Stimulated activated CD4-positive, alpha-beta T cell treated with anti-CD3 and anti-CD28 coated beads, TNF-alpha, amount 100 ng/mL, for 4 hours (primary cell): ENCODE measurements at places on chromosomes 4 and X.

- no peak for DNase-seq
Measured at GRCh38 chr4:1793940-1794808, 1.1 kb downstream of the FGFR3 start.

- no peak for DNase-seq
Measured at GRCh38 chr4:55117511-55117910, 7.9 kb downstream of the KDR start.

DNA sequence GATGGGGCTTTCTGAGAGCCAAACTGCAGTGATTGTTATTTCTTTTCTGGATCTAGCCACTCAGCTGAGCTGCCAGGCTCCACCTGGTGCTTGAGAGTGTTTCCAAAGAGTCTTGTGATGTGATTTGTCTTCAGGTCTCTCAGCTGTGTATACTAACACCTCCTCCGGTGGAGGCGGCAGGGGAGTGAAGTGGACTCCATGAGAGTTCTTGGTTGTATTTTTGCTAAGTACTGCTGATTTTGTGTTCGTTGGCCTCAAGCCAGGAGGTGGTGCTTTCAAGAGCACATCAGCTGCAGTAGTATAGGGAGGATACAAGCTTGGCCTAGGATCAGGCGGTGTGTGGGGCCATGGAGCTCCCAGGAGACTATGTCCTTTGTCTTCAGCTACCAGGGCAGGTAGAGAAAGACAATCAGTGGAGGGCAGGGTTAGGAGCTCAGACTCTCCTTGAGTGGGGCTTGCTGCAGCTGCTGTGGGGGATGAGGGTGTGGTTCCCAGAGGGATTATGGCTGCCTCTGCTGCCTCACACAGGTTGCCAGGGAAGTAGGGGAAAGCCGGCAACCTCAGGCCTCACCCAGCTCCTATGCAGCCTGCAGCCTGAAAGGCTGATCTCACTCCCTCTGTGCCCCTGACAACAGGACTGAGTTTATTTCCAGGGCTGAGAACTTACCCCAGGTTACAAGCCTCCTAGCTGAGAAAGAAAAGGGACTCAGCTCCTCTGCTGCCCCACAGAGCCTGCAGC is 62.4 kb downstream of the NPFFR2 start:
- DNase-seq = no peak

GRCh38 chr4:37865450-37865849 is 25.4 kb upstream of the TBC1D1 start:
- DNase-seq = no peak

- no peak for DNase-seq
Measured at GRCh38 chr4:145665773-145666172, 14.2 kb upstream of the C4orf51 start.

- DNase-seq = peak; percentile 30
Measured at GRCh38 chrX:48468247-48468671, 1.8 kb downstream of the SLC38A5 start.

DNA sequence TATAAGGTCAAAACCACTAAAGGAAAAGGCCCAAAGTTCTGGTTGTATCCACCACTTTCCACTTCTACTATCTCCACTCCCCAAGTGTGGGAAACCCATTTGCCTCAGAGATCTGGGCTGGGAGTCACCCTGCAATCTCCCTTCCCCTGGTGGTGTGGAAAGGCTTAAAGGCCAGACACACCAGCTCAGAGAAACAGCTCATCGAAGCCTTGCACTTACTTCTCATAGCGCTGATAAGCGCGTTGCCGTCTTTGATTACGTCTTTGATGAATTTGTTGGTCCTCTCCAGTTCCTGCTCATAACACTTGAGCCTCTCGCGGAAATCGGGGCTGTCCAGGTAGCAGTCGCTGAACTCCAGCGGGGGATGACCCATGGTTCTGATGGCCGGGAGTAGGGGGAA is 647 bp downstream of the OPHN1 start:
- no peak for DNase-seq

DNA sequence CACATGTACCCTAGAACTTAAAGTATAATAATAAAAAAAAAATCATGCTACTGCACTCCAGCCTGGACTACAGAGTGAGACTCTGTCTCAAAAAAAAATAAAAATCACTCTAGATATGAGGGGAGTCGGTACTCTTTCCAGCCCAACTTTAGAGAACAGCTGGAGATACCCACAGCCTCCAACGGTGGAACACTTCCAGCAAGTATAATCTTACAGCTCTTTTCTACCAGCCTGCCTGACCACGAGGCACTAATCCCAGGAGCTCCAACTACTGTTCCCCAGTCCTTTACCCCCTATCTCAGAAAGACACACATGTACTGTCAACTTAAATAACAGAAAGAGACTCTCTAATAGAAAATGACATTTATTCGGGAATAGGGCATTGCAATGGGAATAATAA is 46.8 kb downstream of the STEEP1 start:
- no peak for DNase-seq

GRCh38 chr4:40515037-40515397 is 114.6 kb downstream of the RBM47 start:
- no peak for DNase-seq

DNA sequence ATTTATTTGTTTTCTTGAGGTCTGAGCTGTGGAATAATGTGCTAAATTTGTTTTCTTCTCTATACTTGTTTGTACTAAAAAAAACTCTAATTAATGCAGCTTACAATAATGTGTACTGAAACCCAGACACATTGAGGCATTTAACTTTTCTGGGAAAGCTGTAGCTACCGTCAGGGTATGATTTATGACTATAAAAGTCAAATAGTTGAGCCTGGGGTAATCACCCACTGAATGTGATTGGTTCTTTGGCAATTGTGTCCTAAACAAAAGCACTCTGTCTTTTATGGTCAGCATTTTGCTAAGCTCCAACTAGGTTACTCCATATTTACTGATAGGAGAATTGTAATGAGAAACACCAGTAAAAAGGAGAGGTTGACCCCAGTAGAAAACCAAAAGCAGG is 65.9 kb upstream of the CBLL2 start:
- no peak for DNase-seq

DNA sequence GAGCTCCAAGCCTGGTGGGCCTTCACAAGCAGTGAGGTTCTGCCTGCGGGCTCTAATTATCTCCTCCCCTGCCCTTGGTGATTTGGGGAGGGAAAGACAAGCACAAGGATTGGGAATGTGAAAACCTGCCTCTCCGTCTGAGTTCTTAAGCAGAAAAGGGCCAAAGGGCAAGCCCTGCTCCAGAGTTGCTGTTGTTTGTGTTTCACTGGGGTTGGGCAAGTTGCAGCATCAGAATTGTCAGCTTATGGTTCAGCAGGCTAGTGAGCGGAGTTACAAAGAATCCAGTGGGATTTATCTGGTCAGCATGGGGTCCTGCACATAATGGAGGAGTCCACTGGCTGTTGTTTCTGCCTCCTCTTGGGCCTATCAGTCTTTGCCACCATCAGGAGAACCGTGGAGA is 60.5 kb downstream of the NHS start:
- no peak for DNase-seq

- DNase-seq = no peak
Measured at GRCh38 chr4:168908851-168909273, 101.2 kb downstream of the CBR4 start.

DNA sequence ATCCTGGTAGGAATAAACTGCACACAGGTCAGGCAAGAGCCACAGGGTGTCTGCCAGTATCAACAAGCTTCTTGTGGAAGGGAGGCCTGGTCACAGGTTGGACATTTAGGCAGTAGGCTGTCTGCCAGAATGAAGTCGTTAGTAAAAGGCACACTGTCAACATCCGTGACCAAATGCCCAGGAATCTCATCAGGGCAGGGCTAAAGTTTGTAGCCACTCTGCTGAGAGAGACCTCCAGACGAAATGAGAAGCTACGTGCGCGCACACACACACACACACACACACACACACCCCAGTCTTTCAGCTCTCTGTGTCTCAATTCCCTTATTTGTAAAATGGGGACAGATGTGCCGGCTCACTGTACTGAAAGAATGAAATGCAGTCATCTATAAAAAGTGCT is 408.7 kb upstream of the ZFP42 start:
- DNase-seq = no peak

DNA sequence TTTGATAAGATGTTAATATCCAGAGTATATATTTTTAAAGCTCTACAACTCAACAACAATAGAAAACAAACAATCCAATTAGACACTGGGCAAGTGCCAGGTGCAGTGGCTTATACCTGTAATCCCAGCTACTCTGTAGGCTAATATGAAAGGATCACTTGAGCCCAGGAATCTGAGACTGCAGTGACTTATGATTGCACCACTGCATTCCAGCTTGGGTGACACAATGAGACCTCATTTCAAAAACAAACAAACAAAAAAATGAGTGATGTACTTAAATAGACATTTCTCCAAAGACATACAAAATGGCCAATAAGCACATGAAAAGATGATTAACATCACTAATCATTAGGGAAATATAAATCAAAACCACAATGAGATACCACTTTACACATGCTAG is 356.8 kb upstream of the PCDH10 start:
- DNase-seq = no peak
